ENCODE measurements at places on chromosomes 2 and 18. TPM values are rescaled to one million over a fixed set of nuclear protein-coding genes. Genes with fewer than 3 reads are reported as not detected.

NYAP2 gene
- total RNA-seq: not detected

SLC19A3 gene
- total RNA-seq: under 0.01 TPM

ZBTB7C gene
- not detected for total RNA-seq

CNDP1 gene
- total RNA-seq: not detected

VWA3B gene
- total RNA-seq: not detected

DCDC2C gene
- not detected for total RNA-seq

EPHA4 gene
- total RNA-seq: 17.3 TPM

STON1 gene
- 25.0 TPM for total RNA-seq

MRPS5 gene
- total RNA-seq: 30.0 TPM

SPDYA gene
- total RNA-seq: 1.3 TPM

SPAST gene
- 20.6 TPM for total RNA-seq

CCDC150 gene
- 8.7 TPM for total RNA-seq

MYO1B gene
- 137 TPM for total RNA-seq

LINC00305 gene
- total RNA-seq: not detected

CPLX4 gene
- total RNA-seq: under 0.01 TPM

DHX57 gene
- total RNA-seq: 28.9 TPM

IGFBP5 gene
- 754 TPM for total RNA-seq

TANC1 gene
- total RNA-seq: 49.9 TPM

MYO7B gene
- not detected for total RNA-seq

NOL4 gene
- total RNA-seq: not detected

TWSG1 gene
- total RNA-seq: 118 TPM

RAB27B gene
- total RNA-seq: 3.9 TPM

NRP2 gene
- 117 TPM for total RNA-seq

LHCGR gene
- under 0.01 TPM for total RNA-seq

CBLN2 gene
- 1.7 TPM for total RNA-seq

GREB1L gene
- 25.0 TPM for total RNA-seq

KCNJ3 gene
- total RNA-seq: not detected

GALNT5 gene
- 7.7 TPM for total RNA-seq

SEMA4F gene
- total RNA-seq: 5.6 TPM

STK25 gene
- total RNA-seq: 245 TPM

PSMD14 gene
- 97.3 TPM for total RNA-seq

DLGAP1 gene
- total RNA-seq: under 0.01 TPM

ATP6V1B1 gene
- not detected for total RNA-seq

SLC38A11 gene
- not detected for total RNA-seq

TUBA4B gene
- total RNA-seq: not detected

SLC39A10 gene
- 36.1 TPM for total RNA-seq

GTF2A1L gene
- 4.7 TPM for total RNA-seq

ITGA6 gene
- 58.0 TPM for total RNA-seq

VWC2L gene
- under 0.01 TPM for total RNA-seq

ADAM23 gene
- total RNA-seq: 9.5 TPM

TSPYL6 gene
- not detected for total RNA-seq

GNLY gene
- not detected for total RNA-seq

KIF1A gene
- total RNA-seq: not detected

ABI2 gene
- 33.5 TPM for total RNA-seq
